ENCODE measurements at places on chromosomes 7 and 10.

DNA sequence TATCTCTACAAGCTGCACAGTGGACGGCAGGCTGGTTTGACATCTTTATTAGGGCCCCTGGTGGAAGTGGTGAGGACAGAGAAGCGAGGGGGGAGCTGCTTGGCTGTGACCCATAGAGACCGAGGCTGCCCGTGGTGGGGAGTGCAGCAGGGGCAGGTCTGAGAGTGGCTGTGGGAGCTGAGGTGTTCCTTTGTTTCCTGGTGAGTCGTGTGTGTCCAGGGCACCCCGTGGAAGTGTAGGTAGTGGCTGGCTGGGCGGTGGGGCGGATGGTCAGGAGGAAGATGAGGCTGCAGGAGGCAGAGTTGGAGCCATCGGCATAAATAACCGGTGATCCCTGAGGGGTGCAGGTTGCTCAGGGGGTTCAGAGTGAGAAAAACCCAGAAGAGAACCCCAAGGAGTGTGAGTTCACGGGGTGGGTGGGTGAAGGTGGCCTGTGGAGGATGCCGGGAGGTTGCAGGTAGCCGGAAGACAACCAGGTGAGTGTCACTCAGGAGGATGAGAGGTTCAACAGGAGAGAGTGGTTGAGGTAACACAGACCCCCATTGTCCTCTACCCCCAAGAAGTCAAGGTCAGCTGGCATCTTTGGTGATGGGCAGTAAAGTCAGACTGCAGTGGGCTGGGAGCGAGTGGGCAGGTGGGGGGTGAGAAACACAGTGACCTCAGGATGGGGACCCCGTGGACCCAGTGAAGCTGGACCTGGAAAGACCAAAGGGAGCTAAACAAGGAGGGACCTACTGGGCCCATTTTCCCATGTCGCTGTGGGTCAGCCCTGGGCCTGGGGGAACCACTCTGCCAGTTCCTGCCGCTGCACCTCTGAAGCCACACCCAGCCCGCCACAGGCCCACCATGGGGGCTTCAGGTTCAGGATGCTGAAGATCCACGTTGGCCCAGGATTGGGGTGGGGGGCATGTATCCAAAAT is 7.8 kb downstream of the ATP6V0E2 start:
- DNase-seq, result no peak

- no peak for DNase-seq
Observed at GRCh38 chr7:80415522-80415921, 96.3 kb downstream of the GNAT3 start.

DNA sequence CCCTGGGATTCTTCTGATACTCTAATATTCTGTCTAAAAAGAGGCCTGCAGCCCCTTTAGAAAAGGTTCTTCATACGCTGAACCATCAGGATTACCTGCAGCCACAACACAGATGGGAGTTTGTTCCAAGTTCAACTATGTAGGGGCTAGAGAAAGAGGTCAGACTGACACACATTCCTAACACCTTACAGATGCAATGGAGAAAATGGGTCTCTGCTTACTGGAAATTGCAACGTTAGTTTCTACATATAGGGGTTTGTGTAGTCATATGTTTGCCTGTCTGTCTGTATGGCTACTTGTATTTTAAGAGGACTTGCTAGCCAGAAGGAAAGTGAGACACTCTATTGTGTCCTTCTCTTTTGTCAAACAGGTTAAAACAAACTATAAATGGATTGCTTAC is 618.5 kb downstream of the INHBA start:
- DNase-seq, result no peak

GRCh38 chr7:84490661-84491060 is 296.1 kb upstream of the SEMA3A start:
- no peak for DNase-seq

- no peak for DNase-seq
Observed at GRCh38 chr7:10657201-10657600, 316.5 kb upstream of the PHF14 start.

- no peak for DNase-seq
Observed at GRCh38 chr7:44201813-44202212, 1.0 kb downstream of the YKT6 start.

GRCh38 chr10:33556620-33557019 is 222.2 kb upstream of the NRP1 start:
- no peak for DNase-seq

GRCh38 chr7:135271255-135271615 is 37.6 kb downstream of the STRA8 start:
- DNase-seq, result no peak

DNA sequence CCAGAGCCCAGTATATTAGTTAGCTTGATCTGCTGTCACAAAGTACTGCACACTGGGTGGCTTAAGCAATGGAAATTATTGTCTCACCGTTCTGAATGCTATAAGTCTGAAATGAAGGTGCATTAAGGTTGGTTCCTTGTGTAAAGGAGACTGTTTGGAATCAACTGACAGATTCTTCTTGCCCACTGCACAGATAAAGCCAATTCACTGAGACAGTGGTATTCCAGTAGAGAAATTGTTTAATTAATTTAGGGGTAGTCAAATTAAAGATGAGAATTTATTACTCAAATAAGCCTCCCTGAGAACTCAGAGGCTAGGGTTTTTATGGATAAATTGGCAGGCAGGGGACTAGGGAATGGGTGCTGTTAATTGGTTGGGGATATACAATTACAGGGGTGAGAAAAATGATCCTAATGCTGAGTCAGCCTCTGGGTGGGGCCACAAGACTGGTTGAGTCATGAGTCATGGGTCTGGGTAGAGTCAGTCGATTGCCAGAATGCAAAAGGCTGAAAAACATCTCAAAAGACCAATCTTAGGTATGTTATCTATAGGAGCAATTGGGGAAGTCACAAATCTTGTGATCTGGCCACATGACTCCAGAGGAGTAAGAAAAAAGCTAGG is 23.5 kb upstream of the SAMD9L start:
- no peak for DNase-seq

DNA sequence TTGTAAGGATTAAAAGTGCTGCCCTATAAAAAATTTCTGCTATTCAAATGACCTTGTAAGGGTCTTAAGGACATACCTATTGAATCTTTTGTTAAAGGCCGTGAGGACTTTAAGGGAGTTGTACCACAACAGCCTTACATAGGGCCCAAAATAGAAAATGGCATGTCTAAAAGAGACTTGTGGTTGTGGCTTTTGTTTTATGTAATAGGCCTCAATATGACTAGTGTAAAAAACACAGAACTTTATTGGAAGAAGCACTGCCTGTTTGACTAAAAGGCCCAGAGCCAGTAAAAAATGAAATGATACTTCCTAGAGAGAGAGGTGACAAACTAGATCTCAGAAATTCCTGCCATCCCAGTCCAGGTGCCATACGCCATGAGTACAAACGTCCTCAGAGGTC is 286.6 kb downstream of the SEMA3D start:
- DNase-seq, result no peak

DNA sequence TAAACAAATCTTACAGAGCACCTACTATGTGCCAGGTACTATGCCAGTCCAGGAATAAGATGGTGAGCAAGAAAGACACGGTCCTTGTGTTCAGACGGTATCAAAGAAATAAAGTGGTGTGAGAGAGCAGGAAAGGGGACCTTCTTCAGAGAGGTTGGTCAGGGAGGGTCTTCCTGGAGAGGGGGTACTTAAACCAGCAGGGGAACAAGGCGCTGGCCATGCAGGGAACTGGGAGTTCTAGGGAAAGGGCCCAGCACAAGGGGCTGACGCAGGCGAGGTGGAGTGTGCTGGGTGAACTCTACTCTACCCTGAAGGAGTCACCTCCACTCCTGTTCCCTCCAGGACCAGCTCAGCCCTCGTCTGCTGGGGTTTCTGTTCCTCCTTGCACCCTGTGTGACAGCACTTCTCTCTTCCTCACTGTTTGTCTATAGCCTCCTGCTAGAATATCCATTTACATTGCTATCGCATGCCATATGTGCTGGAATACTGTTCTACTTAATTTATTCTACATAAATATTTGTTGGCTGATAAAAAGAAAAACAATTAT is 73.5 kb downstream of the AOAH start:
- no peak for DNase-seq

DNA sequence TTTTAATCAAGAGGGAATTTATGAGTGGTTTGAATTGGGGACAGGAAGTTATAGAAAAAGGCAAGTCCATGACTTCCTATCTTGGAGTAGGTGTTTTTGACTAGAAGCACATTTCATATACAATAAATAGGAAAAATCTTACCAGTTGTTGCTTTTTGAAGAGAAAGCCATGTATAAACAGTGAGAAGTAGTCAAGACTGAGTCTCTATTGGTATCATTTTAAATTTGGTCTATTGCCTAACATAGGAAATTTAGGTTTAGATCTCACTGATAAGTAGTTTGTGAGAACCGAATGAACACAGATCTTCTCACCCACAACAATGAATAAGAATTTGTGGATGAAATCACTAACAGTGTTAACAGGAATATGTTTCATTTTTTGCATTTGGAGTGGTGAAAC is 387.2 kb downstream of the BBS9 start:
- DNase-seq, result no peak

- no peak for DNase-seq
Observed at GRCh38 chr7:84181628-84182027, 13.0 kb downstream of the SEMA3A start.

DNA sequence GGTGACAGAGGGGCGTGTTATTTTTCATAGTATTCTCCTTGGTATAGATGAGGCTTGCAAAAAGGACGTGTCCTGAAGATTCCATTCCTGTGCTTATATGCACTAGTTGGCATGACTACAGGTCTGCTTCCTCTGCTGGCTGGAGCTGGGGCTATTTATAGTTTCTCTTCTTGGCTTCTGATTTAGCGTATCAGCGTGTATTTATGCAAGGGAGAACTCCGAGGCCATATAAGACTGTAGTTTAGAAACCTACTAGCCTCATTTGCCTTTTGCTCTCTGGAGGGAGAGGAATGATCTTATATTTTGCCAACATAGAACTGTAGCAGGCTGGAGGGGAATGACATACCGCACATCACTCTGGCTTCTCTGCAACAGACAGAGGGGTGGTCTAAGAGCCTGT is 39.7 kb downstream of the CACNB2 start:
- DNase-seq, result no peak

DNA sequence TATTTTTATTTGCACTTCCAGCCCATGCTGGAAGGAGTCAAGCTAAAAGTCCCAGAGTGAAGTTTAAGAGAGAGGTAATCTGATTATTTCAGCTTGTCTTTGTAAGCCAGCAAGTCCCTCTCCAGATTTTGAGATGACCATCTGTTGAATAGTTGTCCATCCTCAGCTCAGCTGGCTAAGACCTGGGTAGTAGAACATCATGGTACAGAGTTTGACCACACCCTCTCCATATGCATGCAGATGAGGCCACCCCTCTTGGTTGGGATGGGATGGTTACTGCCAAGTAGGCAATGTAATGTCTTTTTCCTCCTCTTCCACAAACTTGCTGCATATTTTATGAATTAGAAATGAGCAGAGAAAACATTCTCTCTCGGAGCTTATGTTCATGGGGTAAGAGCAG is 639.8 kb downstream of the SORCS3 start:
- DNase-seq, result no peak

Measured in thymus (tissue), 14 donors.